CD4-positive, alpha-beta T cell treated with Interleukin-15 for 4 hours (primary cell): ENCODE measurements at places on chromosomes 13 and 19.

- DNase-seq, result no peak
Observed at GRCh38 chr19:50916069-50916468, 4.9 kb upstream of the KLK4 start.

GRCh38 chr13:76229281-76229680, 593.2 kb downstream of the LMO7 start:
- no peak for DNase-seq

DNA sequence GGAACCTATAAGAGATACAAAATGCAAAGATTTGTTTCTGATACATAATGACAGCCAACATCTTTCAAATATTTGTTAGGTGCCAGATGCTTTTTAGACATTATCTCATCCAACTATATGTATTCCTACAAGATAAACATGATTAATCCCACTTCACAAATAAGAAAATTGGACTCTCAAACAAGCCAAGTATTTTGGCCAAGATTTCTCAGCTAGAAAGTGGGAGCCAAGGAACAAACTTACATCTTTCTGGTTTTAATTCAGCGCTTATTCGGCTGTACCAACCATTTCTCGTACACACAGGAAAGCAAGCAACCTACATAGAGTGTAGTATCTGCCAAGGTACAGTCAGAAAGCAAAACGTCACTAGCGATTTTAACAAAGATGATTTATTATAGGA, 85.7 kb upstream of the SERP2 start:
- DNase-seq, result no peak

GRCh38 chr13:23701186-23701585, 131.0 kb downstream of the TNFRSF19 start:
- DNase-seq, result no peak

GRCh38 chr19:1309977-1310852, 24.5 kb downstream of the EFNA2 start:
- no peak for DNase-seq

DNA sequence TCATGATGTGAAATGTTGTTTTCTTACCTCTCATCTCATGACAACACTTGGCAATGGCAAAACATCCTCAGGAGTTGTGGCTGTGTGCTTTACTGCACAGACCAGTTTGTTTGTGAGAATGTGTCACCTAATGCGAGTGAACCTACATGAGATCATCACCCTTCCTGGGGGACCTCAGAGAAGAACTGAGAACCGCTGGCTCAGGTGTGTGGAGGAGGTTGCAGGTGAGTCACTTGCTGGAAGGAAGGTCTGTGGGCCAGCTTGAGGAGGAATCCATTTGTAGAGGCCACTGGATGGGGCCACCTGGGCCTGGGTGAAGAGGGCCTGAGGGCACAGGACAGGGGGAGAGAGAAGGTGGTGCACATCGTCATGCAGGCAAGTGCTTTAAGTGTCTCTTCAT, 3.0 kb upstream of the CEACAM1 start:
- no peak for DNase-seq

DNA sequence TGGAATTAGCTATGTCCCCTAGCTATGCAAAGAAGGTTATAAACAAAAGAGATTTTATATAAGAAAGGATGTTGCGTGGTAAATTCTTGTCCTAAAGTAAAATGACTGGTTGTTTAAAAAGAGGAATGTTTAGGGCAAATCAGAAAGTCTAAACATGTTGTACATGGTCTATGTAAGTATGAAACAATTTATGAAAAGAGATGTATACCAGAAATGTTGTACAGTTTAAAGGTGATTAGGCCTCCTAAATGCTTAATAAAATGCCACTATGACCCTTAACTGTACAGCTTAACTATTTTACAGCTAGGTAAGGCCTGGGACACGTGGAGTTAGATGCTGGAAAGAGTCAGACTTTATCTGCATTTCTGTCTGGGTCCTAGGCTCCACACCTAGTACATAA, 775.9 kb upstream of the KLHL1 start:
- no peak for DNase-seq

DNA sequence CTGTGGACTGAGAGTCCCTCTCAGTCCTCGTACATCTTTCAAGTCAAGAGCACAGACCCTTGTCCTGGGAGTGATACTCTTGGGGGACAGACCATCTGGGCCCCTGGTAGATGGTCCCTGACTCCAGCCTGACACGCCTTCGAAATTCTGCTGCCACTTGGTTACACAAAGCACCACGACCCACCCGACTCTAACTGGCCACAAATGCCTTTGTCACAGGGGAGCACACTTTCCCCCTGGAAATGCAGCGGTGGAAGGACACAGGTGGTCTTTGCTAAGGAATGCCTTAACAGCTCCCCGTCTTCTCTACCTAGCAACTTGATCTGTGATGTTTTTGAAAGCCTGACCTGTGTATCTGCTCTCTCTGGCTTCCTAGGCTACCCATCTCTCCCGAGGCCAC, 13.8 kb upstream of the DHRS12 start:
- no peak for DNase-seq

- DNase-seq, result no peak
Observed at GRCh38 chr13:90055121-90055520, 1292.4 kb upstream of the MIR17HG start.

GRCh38 chr13:110824702-110825300, 90.1 kb downstream of the ANKRD10 start:
- no peak for DNase-seq

- no peak for DNase-seq
Observed at GRCh38 chr13:42746866-42747265, 34.5 kb upstream of the FAM216B start.

DNA sequence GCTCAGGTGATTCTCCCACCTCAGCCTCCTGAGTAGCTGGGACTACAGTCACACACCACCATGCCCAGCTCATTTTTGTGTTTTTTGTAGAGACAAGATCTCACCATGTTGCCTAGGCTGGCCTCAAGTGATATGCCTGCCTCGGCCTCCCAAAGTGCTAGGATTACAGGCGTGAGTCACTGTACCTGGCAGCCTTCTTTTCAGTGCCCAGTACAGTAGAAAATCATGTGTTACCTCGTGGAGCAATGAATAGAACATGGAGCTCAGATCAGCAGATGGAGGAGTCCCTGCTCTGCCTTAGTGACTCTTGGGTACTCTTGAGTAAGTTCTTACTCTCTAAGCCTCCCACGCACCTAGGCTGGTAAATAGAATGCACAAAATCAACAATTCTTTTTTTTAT, 44.7 kb downstream of the THSD1 start:
- DNase-seq, result no peak

DNA sequence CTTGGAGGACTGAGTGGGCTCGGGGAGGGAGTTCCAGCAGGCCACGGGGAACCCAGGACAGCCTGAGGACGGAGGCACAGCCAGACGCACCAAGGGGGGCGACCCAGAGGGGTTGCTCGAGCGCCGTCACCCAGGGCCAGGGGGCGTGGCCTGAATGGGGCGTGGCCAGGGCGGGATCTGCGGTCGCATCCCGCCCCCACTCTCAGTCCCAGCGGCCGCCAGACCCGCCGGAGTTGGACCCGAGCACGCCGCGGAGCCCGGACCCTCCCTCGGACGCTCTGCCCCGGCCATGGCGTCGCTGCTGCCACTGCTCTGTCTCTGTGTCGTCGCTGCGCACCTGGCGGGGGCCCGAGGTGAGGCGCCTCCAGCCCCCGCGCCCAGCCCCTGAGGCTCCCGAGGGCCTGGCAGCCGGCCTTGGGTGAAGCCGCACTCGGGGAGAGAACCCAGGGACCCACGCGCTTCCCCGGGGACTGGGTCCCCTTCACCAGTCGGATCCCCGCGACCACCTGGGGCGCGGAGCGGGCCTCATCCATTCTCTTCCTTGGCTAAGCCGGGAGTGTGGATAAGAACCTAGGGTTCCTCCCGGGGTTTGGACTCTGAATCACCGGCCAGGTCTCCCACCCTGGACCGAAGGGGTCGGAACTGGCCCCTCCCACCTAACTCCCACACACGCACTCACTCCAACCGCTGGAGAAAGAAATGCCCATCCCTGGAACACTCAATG, at the start of gene CILP2:
Gene CILP2, plus strand, starts transcription at position 205 of the 724 bp plus-strand sequence. Its CDS starts 85 bp downstream, at position 290.
- DNase-seq, result no peak
